ENCODE measurements at places on chromosomes 4 and X.

GRCh38 chr4:186191200-186192065, at the start of gene CYP4V2:
Gene CYP4V2, plus strand, starts transcription at chr4:186191567. Its CDS starts 257 bp downstream, at chr4:186191824.
- peak; percentile 96 for DNase-seq

DNA sequence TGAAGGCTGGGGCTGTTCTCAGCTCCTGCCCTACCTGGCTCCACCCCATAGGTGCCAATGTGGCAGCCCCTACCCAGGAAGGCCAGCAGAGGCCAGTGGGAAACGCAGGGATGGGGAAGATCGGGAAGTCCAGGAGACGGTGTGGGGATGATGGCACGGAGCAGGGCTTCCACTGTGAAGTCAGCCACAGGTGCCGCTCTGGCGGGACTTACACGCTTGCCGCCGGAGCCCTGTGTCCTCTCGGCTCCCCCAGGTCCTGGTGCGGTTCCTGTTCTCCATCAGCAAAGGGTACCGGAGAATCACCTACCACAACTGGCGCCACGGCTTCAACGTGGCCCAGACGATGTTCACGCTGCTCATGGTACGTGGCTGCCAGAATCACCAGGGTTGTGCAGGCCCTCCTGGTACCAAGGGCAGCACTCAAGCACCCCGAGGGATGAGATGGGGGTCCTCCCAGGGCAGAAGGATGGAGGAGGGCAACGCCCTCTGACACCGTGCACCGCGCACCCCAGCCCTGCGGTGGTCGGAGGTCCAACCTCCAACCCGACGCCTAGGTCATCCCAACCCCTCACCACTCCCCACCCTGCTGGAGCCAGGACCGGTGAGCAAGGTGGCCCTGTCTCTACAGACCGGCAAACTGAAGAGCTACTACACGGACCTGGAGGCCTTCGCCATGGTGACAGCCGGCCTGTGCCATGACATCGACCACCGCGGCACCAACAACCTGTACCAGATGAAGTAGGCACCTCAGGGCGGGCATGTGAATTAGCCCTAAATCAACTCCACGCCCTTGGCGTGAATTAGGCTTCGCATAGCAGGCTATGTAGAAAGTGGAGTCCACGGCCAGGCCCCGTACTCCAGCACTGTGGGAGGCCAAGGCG, 12.0 kb downstream of the ATP5ME start:
- no peak for DNase-seq

- DNase-seq: no peak
Observed at GRCh38 chr4:76141241-76141640, 7.0 kb downstream of the NUP54 start.

- no peak for DNase-seq
Observed at GRCh38 chr4:116302990-116303735, 782.2 kb downstream of the TRAM1L1 start.

GRCh38 chr4:188262464-188262863, 123.2 kb downstream of the TRIML1 start:
- no peak for DNase-seq

DNA sequence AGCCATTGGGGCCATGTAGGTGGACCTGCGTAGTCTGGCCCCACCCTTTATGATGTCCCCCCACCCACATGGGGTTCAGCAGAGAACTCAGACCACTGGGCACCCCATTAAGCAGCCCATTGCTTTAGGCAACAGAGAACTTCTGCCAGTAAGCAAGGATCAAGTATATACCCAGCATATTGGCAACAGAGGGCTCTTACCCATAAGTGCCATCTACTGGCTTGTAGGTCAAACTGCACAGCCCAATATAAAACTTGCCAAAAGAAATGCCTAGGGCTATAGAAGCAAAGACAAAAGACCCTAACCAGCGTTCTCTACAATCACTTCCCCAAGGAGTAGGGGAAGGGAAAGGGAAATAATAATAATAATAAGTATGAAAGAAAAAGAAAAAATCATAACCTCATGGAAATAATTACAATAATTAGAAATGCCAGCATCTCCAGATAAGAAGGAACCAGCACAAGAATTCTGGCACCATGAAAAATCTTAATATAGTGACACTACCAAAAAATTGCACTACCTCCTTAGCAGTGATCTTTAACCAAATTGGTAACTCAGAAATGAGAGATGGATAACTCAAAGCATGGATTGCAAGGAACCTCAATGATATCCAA, 1090.7 kb downstream of the FAT4 start:
- DNase-seq: no peak

- DNase-seq: no peak
Observed at GRCh38 chr4:7003879-7004240, 39.3 kb upstream of the TADA2B start.

DNA sequence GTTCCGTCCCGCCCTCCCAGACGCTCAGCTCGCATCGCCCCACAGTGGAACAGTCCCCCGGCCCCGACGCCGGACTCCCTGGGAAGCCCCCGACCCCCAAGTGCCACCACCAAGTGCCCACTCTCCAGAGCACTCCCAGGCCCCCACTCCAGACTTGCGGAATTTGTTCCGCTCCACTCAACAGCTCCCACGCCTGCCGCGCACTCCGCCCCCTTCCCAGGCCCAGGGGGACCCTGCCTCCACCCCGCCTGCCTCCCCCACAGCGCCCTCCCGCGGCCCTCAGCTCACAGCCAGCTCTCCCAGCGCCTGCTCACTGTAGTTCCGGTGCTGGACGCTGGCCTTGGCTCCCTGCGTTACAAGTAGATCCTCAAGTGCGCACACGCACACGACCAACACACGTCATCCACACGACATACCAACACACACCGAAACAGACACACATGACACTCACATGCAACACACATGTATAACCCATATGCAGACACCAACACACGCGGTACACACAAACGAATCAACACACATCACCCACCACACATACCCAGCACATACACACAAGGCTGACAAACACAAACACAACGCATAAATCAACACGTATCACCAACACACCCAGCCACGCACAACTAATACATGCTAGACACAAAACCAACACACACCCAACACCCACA, 8.0 kb downstream of the MSX1 start:
- DNase-seq: no peak

DNA sequence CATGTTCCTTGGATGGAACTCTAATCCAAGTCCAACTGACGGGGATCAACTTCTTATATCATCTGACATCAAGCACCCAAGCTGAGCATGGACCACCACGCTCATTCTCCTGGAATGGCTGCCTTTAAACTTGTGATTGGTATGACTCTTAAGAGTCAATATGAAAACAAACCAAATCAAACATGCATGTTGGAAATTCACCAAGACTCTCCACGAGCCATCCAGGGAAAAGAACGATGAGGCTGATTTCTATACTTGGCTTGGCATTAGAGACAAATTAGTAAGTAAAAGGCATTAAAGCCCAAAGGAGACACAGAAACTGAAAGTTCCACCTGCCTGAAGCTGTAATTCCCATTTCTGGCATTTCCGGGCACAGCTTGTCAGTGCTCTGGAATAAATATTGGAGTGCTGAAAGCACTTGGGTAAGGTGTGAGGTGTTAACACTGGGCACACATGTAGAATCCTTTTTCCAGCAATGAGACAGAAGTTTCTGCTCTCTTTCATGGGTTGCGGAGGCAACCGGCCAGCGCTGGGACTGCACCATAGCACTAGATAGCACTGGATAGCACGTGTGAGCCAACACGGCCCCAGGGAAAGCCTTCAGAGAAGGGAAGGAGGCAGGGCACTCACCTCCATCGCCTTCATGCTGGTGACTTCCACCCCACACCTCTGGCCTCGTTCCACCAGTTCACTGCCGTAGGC, 42.1 kb upstream of the CENPU start:
- DNase-seq: no peak

DNA sequence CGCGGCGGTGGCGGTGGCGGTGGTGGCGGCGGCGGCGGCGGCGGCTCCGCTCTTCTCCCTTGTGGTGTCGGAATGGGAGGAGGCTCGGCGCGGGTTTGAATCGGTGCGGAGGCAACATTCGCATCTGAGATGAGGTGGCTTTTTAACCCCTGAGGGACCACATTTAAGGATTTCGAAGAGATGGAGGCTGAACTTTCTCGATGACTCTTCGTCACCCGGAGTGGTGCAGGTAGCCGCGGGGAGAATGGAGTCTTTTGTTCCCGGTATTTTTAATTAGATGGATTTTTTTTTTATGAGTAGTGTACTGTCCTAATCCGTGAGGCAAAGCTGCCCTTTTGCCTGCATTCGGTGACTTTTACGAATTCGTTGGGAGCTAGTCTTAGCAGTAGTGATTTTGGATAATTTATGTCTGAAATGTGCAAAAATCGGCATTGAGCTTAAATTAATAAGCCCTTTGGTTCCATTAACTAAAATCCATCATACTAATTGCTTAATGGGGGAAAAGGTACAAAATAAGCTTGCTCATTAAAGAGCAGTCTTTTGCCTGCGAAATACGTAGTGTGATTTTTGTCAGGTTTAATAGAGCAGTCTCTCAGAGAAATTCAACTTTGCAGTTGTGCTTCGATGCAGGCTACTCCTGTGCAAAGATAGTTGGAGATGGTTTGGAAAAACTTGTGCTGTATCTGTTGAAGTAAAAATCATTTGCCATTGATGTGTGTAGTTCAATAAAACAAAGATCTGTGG, 206.2 kb downstream of the TENM3 start:
- DNase-seq: no peak

- peak; percentile 24 for DNase-seq
Observed at GRCh38 chrX:22526339-22526738, 253.6 kb downstream of the CBLL2 start.

DNA sequence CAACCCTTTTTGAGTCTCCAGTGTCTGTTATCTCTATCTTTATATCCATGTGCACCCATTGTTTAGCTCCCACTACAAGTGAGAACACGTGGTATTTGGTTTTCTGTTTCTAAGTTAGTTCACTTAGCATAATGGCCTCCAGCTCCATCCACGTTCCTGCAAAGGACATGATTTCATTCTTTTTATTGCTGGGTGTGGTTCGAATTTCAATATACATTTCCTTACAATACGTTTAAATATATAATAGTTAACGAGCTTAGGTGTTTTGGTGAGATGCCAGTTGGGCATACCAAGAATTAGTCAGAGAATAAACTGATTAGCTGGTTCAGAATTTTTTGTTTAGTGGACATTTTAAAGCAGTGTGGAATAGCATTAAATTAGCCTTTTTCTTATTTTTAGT, 196.7 kb downstream of the CFAP47 start:
- DNase-seq: no peak

- no peak for DNase-seq
Observed at GRCh38 chr4:189785257-189785656, 155.4 kb upstream of the FRG1 start.

- DNase-seq: no peak
Observed at GRCh38 chrX:101460669-101461068, 24.6 kb upstream of the ARMCX4 start.

- DNase-seq: no peak
Observed at GRCh38 chrX:12206413-12206812, 68.1 kb downstream of the FRMPD4 start.

DNA sequence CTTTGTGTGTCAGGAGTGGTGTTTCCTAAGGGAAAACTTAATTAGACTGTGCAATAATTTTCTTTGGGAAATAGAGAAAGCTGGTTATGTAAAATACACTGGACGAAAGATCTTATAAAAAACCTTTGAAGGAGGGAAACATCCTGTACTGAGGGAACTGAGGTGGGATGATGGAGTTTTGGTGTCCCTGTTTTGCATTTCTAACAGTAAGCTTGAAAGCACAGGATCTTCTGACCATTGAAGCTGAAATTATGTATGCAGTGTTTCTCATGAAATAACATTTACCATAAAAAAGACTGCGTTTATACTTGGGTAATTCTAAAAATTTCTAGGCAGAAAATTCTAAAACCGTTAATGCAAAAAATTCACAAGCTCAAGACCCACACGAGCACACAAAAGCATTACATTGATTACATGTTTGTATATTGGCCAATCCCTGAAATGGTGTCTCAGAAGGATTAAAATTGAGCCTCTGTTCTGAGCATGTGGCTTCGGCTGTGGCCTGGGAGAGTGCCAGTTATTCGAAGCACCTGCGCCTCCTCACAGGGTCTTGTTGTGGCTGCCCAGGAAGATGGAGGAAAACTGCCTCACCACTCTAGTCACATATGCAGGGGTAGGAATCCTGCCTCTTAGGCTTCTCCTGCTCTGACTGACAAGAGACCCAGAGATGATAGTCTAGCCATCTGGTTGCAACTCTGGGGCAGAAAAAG, 49.5 kb downstream of the JADE3 start:
- DNase-seq: no peak

DNA sequence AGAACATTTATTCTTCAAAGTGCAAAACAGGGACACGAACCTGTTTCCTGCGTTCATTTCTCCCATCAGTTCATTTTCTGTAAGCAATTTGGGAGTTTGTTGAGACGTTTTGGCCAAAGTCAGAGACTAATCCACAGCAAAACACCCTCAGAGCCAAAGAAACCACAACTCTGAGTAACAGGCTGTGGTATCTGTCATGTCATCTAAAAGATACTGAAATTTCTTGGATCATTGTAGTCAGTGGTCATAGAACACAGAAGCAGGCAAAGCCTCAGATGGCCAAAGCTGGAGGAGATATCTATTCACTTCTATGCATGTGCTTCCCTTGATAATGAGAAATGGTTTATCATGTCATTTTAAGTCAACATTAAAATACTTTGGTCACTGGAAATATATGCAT, 485.6 kb upstream of the GALNT7 start:
- DNase-seq: no peak

- no peak for DNase-seq
Observed at GRCh38 chr4:113499166-113499565, 262.4 kb downstream of the CAMK2D start.

- no peak for DNase-seq
Observed at GRCh38 chr4:186400676-186401075, 134.7 kb downstream of the F11 start.

DNA sequence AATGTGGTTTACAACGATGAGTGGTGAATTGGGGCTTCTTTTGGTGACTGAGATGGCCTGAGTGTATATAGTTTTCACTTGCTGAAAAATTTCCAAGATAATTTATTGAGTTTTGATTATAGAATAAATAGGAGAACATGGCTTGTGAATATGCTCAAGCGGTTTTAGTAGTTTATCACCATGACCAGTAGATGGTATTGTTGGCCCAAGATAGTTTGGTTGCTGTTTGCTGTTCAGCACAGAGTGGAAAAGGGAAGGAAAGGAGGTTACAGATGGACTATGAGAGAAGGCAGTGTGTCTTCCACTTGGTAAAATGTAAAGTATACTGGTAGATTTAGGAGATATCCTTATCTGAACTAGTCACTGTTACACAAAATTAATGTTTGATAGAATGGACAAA, 55.8 kb upstream of the POU4F2 start:
- DNase-seq: no peak

GRCh38 chr4:112201915-112202505, 29.6 kb upstream of the AP1AR start:
- DNase-seq: no peak

Measured in GM13976 (cell line).